Activated gamma-delta T cell treated with Interleukin-2 at 50 U/mL for 16 hours (primary cell): ENCODE measurements at places on chromosomes 1 and 21.

DNA sequence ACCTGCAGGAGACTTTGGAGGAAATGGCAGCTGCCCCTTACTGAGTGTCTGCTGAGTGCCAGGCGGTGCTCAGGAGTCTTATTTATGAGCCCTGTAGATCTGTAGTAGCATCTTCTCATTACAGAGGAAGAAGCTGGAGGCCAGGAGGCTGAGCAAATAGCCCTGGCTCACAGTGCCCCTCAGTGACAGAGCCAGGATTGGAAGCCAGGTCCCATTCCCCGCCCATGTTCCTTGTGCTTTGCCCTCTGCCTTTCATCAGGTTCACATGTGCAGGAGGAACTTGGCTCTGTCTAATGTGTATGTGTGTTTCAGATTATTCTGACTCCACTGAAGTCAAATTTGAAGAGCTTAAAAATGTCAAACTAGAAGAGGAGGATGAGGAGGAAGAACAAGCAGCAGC, 21.2 kb downstream of the KDM4A start:
- DNase-seq = no peak

- DNase-seq = no peak
Measured at GRCh38 chr1:37308031-37308960, 166.1 kb upstream of the ZC3H12A start.

DNA sequence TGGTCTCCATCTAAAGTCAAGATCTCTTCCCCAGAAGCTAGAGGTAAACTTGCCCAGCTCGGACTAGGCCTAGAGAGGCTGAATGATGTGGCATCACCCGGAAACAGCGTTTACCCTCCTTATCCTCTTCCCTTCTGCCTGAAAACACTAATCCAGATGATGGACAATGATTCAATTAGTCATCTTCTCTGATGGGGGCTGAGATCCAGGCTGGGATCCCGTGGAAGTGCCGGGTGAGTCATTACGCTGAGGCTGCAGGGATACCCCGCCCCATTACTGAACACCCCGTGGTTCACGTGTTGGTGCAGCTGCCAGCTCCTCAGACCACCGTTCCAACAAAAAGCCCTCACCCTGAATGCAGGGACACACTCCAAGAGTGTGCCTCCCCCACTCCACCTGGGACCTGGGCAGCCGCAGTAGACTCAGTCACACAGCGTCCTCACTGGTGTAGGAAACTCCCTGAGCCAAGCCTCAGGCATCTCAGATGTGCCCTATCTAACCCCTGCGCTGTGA, 2.0 kb downstream of the S100A6 start:
- DNase-seq = no peak

DNA sequence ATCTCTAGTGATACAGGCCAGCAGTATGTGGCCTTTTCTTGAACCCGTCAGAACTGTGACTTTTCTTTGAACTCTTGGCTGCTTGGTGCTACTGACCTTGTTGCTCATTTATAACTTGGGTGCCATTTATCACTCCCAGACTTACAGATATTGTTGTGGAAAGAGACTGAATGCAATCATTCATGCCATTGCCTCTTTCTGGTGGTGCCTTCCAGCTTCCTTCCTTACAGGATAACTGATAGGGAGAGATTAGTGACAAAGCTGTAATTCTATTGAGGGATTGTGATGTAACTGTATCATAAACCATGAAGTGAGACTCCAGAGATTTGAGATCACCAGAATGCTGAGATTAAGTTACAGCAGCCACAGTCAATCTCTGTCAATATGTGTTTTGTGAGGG, 256.5 kb downstream of the USP25 start:
- no peak for DNase-seq

DNA sequence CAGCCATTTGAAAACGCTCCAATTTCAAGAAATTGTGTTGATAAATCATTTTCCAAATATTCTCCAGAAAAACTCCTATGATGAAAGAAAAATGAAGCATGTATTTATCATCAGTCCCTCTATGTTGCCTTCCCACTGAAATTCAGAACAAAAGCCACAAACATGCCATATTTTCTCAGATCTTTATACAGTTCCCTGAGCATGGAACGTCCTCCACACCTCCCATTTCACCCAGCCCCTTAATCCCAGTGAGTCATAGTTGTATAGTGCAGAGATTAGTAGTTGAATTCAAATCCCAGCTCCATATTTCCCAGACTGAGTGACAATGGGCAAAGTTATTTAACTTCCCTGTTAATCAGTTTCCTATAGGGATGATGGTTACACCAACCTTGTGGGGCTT, 20.6 kb upstream of the NPL start:
- no peak for DNase-seq

- no peak for DNase-seq
Measured at GRCh38 chr1:19054216-19054615, 97.7 kb upstream of the IFFO2 start.

DNA sequence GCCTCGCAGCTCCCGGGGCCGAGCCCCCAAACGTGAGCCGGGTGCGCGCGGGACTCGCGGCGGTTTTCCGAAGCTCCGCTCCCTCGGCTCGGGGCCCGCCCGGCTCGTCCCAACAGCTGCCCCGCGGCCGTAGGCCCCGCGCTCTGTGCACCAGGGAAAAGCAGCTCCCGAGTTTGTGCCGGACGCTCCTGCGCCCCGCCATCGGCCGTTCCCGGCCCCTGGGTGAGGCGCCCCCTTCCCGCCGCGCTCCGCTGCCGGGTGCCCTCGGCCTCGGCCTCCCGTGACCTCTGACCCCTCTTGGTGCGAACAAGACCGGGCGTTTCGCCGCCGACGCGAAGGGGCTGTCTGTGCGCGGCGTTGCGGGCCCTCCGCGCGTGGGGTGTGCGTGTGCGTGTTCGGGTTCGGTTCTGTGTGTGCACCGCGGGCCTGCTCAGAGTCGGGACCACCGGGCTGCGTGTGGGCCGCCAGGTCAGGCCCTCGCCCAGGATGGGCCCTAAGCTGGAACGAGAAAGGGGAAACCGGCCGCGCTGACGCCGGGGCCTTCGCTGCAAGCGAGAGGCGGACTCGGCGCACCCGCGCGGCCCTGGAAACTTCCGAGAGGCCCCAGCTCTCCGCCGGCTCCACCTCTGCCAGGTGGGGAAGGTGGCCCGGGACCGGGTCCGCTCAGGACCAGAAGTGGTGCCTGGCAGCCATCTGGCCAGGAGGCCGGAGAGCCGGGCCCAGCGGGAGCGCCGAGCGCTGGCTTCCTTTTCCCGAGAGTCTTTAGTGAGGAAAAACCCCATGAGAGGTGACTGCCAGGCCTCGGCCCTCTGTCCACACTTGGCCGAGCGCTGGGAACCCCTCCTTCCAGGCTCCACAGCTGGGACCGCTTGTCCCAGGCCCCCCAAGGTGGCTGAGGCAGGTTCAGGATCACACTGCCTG, 1.9 kb downstream of the PRDM16 start:
- no peak for DNase-seq

DNA sequence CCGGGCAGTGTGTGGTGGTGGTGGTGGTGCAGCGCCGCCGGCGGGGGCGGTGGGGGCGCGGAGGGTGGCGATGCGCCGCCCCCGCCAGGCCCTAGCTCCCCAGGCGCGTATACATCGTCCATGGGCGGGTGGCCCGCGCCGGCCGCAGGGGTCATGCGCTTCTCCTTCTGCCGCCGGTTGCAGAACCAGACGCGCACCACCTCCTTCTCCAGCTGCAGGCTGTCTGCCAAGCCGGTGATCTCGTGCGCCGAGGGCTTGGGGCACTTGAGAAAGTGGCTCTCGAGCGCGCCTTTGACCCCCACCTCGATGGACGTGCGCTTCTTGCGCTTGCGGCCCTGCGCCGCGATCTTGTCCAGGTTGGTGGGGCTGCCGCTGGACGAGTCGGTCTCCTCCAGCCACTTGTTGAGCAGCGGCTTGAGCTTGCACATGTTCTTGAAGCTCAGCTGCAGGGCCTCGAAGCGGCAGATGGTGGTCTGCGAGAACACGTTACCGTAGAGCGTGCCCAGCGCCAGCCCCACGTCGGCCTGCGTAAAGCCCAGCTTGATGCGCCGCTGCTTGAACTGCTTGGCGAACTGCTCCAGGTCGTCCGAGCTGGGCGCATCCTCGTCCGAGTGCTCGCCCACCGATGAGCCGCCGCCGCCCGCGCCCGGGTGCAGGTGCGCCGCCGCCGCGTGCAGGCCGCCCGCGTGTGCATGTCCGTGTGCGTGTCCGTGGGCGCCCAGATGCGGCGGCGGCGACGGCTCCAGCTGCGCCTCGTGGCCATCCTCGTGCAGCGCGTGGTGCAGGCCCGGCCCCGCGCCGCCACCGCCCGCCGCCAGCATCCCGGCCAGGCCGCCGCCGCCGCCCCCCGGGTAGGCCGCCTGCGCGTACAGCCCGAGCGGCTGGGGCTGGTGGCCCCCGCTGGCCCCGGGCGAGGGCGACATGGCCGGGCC, 926 bp downstream of the POU3F1 start:
- no peak for DNase-seq

- no peak for DNase-seq
Measured at GRCh38 chr21:43940329-43941050, 71.6 kb upstream of the TRAPPC10 start.

- DNase-seq = no peak
Measured at GRCh38 chr1:60425528-60425927, 352.0 kb upstream of the C1orf87 start.

DNA sequence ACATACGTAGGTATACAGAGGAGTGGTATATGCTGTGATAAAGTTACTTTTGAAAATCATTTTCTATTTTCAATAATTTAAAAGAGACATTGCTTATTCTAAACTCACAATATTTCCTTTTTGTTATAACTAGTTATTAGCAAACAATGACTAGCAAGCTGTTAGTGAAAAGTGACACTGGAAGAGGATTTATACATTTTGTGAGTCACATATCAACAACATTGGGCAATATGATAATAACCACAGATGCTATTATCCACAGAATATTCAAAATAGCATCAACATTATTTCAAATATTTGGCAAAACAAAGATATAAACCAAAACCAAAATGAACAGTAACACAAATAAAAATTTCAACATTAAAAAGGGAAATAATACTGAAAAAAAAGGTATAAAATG, 104.0 kb upstream of the HP1BP3 start:
- DNase-seq = no peak

- no peak for DNase-seq
Measured at GRCh38 chr1:48830715-48831114, 54.0 kb upstream of the BEND5 start.

- DNase-seq = no peak
Measured at GRCh38 chr21:36803816-36804439, 105.0 kb downstream of the SIM2 start.

GRCh38 chr1:53525595-53525994, 66.4 kb downstream of the DMRTB1 start:
- DNase-seq = no peak

DNA sequence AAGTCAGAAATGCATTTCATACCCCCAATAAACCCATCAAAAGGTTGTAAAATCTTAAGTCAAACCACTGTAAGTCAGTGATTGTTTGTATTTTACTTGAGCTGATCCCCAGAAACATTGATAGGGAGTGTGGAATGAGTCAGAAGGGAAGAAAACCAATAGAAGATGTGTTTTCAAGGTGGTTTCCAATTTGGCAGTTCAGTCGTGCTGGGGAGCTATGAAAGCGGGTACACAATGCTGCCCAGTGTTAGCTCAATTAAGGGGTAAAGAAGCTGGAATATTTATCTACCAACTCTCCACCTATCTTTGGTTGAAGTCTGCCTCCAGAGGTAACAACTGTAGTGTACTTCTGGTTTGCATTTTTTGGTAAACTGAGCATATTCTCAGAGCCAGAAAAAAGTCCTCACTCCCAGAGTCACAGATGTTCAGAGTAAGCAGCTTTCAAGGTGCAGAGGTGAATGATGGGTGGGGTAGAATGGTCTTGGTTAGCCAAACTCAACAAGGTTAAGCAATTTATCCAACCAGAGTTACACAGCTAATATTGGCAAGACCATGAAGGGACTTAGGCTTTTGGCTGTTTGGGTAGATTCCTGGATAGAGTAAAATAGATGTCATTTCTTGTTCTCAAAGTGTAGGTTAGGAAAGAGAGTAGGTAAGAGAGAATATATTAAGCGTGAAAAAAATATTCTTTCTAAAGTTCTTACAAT, 202.9 kb upstream of the ADGRL2 start:
- no peak for DNase-seq

DNA sequence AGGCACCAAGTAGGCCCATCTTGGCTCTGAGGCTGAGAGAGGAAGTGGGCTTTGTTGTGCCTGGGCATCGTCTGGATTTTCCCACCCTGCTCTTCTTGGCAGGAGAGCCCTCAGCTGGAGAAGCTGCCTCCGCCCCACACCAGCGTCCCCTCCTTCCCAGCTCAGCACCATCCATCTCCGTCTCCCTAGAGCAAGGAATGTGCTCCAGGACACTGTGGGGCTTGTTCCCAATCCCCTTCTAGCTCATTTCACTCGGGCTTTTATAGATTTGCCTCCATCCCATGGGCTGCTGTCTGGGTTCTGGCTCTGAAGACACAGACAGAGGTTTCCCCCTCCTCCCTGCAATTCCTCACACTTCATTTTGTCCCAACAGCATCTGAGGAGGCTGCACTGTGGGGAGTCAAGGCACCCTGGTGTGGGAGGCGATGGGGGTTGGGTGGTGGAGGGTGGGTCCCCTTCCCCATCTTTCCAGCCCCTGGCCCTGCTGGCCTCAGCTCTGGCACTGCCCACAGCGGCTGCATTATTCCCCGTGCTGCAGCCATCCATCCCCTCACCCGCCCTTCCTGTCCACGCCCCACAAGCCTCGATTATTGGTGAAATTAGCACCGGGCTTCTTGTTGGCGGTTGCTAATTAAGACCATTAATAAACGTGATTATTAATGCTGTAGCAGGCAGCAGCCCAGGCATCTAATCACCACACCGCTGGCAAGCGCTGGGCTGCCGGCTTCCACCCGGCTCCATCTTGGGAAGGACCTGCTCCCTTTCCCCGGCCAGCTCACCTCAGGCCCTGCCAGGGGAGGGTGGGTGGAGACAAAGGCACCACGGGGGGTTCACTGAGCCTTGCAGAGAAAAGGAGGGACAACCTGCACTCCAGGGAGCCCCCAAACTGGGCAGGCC, 21.7 kb downstream of the RHBG start:
- DNase-seq = no peak

DNA sequence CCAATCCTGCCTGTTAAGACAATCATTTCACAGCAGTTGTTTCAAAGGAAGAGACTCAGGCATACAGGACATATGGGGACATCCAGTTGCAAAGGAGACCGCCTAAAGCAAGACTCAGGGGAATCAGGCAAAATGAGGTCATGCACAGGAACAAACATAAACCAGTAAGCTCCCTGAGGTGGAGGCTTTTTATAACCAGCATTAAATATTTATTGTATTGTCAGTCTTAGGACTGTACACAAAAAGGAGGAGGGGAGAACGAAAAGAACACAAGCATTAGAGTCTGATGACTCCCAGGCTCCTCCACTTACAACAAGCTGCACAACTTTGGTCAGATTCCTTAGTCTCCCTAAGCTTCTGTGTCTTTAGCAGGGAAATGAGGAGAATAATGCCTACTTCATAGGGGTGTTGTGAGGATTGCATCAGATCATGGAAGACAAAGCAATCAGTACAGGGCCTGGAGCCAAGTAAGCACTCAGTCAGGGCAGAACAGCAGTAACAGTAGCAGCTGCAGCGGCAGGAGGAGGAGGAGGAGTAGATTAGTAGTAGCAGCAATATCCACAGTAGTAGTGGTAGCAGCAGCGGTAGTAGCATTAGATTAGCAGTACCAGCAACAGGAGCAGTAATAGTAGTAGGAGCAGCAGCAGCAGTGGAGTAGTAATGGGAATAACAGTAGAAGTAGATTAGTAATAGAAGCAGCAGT, 54.2 kb upstream of the SPATA6 start:
- no peak for DNase-seq
